ENCODE measurements at places on chromosomes 5 and 9. TPM values are rescaled to one million over a fixed set of nuclear protein-coding genes. Genes with fewer than 3 reads are reported as not detected.

GRCh38 chr5:67941614-67942401, 273.7 kb upstream of the PIK3R1 start:
- DNase-seq: no peak

GRCh38 chr5:116575326-116576052, 866 bp upstream of the SEMA6A start:
- no peak for DNase-seq

- DNase-seq: no peak
These were observed 178.9 kb downstream of the NIPBL start for GRCh38 chr5:37055383-37055990.

DNA sequence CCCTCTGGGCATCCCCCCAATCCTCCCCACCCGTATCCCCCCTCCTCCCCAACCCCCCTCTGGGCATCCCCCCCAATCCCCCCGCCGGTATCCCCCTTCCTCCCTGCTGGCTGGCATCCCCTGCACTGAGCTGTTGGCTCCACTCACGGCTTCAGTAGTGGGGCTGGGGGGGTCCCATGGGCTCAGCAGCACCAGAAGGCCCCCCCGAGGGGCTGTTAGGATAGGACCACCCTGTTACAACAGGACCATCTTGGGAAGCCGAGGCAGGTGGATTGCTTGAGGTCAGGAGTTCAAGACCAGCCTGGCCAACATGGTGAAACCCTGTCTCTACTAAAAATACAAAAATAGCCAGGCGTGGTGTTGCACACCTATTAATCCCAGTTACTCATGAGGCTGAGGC, 42.4 kb downstream of the EXD3 start:
- DNase-seq: no peak

GRM6 gene
- total RNA-seq: not detected

KCNMB1 gene
- not detected for total RNA-seq
